ENCODE measurements at places on chromosomes 5 and 9.

GRCh38 chr5:66861402-66861801, 265.2 kb downstream of the MAST4 start:
- no peak for DNase-seq

DNA sequence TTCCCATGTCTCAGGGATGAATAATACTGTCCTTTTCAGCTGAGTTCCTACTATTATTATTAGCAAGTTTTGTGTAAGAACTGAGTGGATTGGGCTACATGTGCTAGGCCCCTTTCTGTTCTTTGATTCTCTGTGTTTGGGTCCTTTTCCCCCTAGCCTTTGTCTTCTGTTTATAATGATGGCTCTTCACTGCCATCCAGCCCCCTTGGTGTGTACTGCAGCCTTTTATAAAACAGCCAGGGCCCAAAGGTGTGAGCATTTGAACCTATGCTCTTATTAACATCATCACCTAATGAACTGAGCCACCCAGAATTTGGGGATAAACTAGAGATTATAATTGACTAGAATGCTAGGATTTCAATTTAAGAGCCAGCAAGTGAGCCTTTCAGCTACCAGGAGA, 52.6 kb downstream of the PLAC8L1 start:
- no peak for DNase-seq

- no peak for DNase-seq
These were observed 42.0 kb downstream of the NR3C1 start for GRCh38 chr5:143361438-143361837.

- DNase-seq, result no peak
These were observed 81.7 kb downstream of the PDE8B start for GRCh38 chr5:77292026-77292757.
